ENCODE measurements at places on chromosomes 2 and 18.
A peak's percentile ranks its signal among the peaks of the same experiment; 100 is the strongest.

DNA sequence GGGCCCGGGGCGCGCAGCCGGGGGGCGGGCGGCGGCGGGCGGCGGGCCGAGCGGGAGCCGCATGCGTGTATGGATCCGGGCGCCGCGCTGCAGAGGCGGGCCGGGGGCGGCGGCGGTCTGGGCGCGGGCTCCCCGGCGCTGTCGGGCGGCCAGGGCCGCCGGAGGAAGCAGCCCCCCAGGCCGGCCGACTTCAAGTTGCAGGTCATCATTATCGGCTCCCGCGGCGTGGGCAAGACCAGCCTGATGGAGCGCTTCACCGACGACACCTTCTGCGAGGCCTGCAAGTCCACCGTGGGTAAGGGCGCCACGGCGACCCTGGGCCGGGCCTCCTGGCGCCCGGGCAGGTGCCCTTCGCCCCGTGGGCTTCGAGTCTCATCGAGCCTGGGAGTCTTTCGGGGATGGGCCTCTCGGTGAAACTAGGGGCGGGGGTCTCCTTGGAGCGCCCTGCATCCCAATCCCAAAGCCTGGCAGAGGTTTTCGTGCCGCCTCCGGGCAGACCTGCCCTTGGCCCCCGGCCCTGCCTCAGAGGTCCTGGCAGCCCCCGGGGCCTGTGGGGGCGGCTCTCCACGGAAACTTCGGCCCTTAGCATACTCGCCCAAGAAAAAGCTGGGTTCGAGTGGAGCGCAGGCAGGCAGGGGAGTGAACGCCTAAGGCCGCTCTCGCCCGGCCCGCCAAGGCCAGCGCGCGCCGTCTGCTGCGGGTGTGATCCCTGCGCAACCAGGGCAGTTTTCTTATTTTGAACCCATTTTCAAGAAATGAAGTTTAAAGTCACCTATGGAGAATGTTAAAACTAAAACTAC, 622 bp downstream of the RAB12 start:
- DNase-seq, result no peak

DNA sequence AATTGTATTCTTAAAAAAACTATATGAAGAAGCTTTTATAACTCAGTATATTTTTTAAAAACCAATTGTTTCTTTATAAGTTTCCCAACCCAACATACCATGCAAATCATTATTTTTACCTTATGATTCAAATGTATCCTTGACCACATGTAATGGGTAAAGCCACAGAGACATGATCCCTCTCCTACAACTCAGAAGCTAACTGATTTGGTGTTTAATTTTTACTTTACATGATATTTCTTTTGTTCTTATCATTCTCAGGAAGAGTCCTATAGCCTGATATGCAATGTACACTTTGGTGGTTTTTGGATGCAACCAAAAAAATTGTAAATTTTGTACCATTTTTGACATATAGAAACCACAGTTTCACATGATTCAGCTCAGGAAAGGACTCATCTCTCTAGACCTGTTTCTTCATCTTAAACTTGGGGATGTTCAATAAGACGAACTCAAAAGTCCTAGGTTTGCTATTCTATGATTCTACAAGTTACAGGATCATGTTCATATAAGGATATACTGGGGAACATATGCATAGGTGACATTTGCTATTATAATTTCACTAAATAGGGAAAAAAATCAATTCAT, 85.2 kb upstream of the RBBP8 start:
- DNase-seq, result no peak

DNA sequence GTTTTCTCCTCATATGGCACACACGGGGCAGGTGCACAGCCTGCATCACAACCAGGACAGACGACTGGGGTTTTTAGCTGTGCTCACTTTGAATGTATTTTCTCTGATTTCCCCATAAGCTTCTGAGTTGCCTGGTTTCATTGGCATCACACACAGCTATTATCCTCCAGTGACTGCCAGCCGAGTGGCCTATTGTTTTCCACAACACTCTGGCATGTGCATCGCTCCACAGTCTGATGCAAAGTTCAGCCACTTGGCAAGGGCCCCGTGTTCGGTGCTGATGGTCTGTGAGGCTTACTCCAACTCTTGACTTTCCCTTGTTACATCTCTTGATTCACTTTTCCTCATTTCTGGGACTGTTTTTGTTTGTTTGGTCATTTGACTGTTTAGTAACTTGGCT, 593.1 kb downstream of the CBLN2 start:
- peak; percentile 11 for DNase-seq

- DNase-seq, result no peak
Observed at GRCh38 chr2:69693059-69693774, 48.7 kb upstream of the ANXA4 start.

DNA sequence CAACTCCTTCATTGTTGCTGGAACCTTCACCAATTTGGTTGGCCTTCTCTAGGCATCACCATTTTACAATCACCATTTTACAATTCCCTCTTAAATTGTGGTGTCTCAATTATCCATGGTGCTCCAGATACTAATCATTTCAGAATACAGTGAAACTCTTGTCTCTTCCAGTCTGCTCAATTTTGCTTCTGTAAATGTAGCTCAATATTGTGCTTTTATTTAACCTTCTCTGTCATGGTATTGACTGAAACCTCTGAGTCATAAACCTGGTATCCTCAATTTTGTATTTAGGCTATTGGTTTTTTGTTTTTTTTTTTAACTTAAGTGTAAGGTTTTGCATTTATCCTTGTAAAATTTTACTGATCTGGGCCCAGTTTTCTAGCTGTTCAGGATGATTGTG, 16.1 kb downstream of the STRADB start:
- no peak for DNase-seq

DNA sequence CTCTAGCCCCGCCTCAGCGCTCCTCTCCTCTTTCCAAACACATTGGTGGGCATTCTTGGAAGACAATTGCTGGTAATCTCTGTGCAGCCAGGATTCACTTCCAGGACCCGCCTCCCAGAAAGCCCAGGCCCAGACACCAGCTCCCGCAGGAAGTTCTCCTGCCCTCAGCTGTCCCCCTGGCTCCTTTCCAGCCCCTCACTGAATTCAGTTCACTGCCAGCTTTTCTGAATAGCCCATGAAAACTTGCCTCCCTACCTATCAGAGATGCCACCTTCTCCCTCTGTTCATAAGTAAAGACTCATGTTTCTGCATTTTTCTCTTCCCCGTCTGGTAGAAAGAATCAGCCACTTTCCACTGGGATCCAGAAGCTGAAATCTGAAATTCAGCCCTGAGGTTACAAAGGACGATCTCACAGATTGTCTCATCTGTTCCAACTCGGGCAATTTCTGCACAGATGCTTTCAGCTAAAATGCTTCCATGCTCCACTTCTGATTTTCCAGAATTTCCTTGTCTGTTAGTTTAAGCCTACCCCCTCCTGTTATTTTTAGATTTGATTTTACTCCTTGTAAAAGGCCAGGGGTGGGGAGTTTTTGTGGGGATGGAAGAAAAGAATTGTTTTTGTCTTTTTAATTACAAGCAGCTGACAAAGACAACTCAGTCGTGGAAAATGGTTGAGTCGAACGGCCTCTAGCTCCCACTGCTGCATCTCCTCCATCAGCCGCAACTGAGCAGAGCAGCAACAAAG, 98.1 kb downstream of the SP3 start:
- no peak for DNase-seq

DNA sequence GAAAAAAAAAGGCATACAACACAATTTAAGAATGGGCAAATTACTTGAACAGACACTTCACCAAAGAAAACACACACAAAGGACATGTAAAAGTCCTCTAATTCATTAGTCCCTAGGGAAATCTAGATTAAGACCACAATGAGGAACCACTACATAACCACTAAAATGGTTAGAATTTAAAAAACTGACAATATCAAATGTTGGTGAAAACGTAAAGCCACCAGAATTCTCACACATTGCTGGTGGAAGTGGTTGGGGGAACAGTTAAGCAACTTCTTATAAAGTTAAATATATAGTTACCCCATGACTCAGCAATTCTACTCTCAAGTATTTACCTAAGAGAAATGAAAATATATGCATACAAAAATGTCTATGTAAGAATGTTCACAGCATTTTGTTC, 11.8 kb downstream of the RTN4 start:
- DNase-seq, result no peak

DNA sequence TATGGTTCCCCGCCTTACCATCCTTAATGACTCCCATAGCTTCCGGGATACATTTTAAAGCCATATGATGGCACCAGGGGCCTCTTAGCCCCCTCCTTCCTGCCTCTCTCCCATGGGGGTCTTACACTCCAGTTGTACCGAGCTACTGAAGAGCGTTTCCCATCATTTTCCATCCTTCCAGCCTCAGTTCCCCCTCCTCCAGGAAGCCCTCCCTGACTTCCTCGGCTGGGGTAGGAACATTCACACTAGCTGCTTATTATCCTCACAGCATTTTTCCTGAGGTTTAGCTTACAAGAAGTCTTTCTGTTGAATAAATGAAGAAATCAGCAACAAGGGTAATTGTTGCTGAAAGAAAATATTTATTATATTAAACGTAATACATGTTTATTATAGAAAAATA, 41.1 kb downstream of the LRRFIP1 start:
- no peak for DNase-seq

DNA sequence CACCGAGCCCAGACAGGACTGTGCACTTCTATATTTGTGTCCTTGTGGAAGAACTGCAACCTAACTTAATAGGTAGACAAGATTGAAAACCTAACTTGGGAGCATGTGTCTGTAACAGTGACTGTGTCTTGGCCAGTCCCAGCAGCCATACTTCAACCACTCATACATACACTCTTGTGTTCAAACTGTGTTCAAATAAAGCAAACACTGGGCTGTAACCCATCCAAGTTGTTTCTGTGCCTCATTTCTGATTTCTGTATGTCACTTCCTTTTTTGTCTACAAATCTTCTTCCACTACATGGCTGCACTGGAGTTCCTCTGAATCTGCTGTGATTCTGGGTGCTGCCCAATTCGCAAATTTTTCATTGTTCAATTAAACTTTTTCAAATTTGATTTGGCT, 31.0 kb downstream of the MSGN1 start:
- no peak for DNase-seq

GRCh38 chr2:181066333-181066732, 85.9 kb downstream of the UBE2E3 start:
- DNase-seq, result no peak

GRCh38 chr18:49898421-49898820, 85.1 kb upstream of the ACAA2 start:
- DNase-seq, result peak; percentile 83

DNA sequence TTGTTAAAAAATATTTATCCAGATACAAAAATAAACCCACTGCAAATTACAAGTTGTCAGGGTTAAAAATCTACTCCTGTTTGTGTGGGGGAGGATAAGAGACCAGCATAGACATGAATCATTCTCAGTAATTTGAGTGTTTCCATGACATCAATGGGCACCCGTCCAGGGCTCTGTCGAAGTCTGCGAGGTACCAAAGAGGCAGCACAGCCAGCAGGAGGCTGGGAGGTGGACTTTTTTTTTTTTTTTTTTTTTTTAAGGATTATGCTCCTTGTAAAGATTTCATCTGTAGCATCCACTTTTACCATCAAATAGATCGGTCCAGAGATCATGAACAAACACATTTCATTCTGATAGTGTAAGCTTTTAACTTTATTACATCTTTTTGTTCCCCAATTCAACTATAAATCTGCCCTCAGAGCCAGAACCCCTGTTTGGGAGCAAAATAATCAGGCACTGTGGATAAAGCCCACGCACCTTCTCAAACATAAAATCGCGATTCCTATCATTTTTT, 182.0 kb downstream of the TCF4 start:
- no peak for DNase-seq

DNA sequence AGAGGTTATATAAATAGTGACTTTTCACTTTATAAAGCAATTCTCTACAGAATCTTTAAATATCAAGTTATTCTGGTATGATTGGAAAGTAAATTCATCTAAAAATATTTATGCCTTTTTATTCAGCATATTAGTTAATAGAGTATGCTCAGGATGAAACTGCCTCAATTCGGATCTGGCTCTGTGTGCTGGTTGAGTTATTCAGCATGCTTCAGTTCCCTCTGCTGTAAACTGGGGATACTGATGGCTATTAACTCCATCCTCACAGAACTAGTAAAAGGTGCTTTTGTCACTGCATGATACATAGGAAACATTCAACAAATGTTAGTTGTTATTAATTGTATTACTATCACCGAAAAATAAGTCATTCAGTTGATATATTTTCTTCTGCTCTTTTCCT, 250.3 kb downstream of the NRXN1 start:
- no peak for DNase-seq

DNA sequence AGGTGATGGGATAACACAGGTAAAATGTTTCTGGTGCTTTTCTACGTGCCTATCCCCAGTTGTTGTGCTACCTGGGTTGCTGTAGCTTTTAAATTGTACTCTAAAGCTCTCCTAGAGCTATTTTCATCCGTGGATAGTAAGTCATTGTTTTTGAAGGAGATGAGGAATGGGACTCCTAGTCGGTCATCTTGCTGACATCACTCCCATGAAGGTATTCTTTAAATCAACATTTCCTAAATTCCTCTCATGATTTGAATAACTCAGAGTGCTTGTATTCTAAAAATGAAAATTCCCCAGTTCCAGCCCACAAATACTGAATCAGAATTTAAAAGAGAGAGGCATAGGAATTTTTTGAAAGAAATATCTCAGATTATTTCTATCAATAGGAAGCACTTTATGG, 44.3 kb downstream of the CCDC148 start:
- DNase-seq, result peak; percentile 12

- no peak for DNase-seq
Observed at GRCh38 chr2:31238126-31238905, 4.4 kb downstream of the EHD3 start.

DNA sequence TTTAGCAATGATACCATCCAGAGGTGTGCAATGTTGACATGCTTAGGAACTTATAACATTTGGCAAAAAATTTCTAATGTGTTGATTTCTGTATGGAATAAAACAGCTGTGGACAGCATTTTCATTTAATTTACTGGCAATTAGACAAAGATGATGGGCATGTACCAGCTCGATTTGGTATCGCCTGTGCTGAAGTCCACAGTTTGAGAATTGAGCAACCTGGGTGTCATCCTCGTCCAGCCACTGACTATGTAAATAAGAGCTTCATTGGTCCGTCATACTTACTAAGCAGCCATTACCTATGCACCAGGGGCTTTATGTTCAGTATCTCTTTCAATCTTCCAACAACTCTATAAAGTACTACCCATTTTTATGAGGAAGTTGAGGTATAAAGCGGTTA, 24.6 kb upstream of the ACAA2 start:
- DNase-seq, result no peak

GRCh38 chr18:25052511-25052921, 299.4 kb downstream of the ZNF521 start:
- DNase-seq, result no peak

Data from T47D (cell line).